ENCODE measurements at places on chromosomes 2 and 18.

- no peak for DNase-seq
Measured at GRCh38 chr2:4417771-4418170, 714.4 kb downstream of the DCDC2C start.

GRCh38 chr2:2698182-2699120 is 367.4 kb upstream of the MYT1L start:
- DNase-seq = peak; percentile 53

GRCh38 chr2:15941871-15942710 is 1.7 kb downstream of the MYCN start:
- DNase-seq = peak; percentile 8

GRCh38 chr2:225668606-225669266 is 269.2 kb downstream of the NYAP2 start:
- peak; percentile 14 for DNase-seq

DNA sequence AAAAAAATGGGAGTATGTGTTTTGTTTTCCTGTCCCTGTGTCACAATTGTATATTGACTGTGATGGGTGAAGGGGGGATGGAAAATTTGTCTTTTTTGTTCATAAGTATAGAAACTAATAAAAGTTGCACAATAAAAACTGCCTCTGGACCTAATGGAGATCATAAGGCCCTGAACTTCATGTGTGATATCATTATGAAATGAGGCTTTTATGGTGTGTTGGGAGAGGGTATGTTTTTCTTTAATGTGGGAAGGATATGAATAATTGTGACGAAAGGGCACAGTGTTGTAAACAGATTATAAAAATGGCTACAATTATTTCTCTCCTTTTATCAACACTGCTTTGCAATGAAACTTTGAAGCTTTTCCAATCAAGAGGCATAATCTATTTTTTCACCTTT is 1889.3 kb upstream of the CELF4 start:
- no peak for DNase-seq

DNA sequence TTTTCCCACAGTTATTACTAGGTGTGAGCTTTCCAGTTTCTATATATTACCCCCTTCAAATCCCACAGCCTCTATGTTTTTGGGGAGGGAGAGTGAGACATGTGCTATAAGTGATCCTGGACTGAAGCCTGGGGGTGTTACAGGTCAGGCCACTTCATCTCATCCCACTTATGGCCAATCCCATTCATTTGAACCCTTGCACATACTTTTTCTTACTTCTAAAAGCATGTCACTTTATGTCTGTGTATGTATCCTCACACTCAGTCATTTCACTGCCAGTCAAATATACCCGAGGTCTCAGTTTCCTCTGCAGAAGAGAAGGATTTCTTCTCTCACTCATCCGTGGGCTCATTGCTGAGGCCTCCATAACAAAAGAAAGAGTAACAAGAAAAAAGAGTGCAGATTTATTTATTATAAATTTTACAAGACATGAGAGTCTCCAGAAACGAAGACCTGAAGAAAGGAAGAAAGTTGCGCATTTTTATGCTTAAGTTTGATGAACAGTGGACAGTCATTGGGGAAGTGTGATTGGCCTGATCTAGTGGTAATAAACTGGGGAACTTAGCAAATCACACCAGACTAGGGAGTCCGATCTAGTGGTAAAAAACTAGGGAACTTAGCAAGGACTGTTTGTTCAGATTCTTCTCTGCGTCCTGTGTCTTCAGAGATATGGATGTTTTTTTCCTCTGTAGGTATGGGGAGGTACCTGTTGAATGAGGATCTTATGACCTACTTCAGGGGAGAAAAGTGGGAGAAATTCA is 52.1 kb downstream of the ICOS start:
- peak; percentile 35 for DNase-seq

- no peak for DNase-seq
Measured at GRCh38 chr18:38397094-38397493, 831.5 kb upstream of the CELF4 start.

- DNase-seq = no peak
Measured at GRCh38 chr2:62119311-62119974, 76.5 kb upstream of the B3GNT2 start.

GRCh38 chr2:104404526-104404925 is 449.4 kb upstream of the POU3F3 start:
- DNase-seq = no peak

- DNase-seq = no peak
Measured at GRCh38 chr2:178632729-178633128, 152.5 kb downstream of the PLEKHA3 start.

GRCh38 chr18:25164211-25164847 is 187.6 kb downstream of the ZNF521 start:
- no peak for DNase-seq

DNA sequence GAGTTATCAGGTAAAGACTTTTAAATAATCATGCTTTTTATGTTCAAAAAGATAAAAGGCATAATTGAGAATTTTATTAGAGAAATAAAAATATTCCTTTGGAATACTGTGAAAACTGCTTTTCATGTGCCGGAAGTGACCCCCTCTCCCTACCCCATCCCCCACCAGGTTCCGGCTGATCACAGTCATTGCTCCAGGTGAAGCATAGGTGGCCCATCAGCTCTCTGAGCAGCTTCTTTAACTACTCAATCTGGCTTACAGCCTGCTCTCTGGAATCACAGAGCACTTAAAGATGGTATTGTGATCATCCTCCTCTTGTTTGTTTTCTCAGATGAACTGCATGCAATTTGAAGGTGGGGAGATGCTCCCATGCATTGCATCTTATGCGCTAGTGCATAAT is 257.7 kb downstream of the EN1 start:
- DNase-seq = no peak

DNA sequence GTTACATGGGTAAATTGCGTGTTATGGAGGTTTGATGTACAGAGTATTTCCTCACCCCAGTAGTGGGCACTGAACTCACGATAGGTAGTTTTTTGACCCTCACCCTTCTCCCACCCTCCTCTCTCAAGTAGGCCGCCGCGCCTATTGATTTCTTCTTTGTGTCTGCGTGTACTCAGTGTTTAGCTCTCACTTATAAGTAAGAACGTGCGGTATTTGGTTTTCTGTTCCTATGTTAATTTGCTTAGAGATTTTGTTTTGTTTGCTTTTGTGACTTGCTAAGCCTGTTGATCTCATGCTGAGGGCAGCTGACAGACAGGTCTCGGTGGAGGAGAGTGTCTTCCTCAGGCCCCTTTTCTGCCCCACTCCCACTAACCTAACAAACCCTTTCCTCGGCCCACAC is 36.2 kb downstream of the ACOXL start:
- DNase-seq = no peak

DNA sequence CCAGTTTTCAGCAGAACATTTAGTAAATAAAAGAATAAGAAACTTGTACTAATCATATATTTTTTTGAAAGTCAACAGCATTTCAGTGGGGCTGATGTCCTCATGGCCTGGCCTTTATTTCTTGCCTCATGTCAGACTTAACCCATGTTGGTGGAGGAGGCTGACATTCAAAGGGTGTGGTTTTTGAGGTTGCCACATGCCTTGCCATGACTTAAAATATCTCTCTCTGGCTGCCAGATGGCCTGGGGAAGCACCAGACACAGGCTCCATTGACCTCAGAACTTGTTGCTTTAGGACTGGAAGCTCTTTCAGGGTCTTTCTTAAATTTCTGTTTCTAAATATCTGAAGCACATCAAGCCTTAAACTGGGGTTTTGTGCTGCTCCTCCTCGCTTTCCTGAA is 32.5 kb upstream of the CD28 start:
- peak; percentile 75 for DNase-seq

DNA sequence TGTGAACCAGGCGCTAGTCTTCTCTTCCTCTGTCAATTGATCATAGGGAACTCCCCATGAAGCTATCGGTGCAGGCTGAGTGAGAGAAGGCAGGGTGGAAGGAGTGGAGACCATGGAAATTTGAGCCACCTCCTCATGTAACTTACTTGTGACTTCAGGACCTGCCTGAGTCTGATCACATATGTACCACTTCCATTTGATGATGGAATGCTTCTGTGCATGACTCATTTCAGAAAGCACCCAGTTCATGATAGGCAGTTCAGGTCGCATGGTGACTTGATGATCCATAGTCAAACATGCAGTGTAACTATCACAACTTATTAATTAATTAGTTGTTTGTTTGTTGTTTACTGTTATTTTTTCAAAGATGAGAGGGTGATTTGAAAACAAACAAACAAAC is 1296.7 kb downstream of the SUCLG1 start:
- no peak for DNase-seq

DNA sequence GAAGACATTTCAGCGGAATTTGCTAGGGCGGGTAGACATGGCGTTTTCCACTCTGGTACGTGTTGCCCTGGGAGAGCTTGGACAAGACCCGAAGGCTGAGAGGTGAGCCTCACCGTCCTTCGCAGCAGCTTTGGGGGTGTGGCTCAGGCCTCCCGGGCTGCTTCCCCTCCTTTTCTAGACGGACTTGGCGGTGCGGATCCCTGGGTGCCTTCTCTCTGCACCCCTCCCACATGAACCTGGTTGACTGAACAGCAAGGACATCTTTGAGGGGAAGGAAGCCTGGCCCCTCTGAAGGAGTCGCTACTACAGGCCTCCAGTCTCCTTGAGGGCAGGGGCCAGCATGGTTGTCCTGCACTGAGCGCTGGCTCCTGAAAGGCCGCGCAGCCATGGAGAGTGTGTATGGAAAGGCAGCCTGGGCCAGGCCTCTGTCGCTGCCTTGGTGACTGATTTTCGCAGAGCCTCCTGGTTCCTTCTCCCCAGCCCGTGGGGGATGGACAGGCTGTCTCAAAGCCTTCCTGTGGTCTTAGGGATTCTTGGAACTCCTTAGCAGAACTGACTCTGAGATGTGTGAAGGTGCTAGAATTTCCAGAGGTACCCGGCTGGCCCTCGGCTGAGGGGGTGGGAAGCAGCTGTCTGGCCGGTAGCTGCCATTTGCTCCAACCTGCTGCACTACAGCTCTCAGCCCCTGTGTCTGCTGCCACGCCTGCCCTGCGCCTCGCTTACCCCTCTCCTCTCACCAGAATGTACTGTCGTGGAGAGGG is 9.9 kb downstream of the CNNM4 start:
- no peak for DNase-seq

DNA sequence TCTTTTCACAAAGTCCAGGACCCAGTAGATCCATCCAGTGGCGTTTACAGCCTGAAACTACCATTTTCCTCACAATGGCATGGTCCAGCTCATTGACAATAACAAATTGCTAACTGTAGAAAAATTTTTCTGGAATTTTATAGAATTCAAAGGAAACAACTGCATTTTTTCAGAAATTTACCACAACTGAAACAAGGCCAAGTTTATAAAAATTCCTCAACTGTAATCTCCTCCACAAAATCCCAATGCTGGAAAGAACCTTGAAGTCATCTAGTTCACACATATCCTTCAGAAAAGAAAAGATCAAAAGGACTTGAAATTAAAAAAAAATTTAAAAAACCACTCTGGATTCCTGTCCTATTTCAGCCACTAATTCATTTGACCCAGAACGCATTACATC is 226.0 kb upstream of the CTAGE1 start:
- DNase-seq = no peak

DNA sequence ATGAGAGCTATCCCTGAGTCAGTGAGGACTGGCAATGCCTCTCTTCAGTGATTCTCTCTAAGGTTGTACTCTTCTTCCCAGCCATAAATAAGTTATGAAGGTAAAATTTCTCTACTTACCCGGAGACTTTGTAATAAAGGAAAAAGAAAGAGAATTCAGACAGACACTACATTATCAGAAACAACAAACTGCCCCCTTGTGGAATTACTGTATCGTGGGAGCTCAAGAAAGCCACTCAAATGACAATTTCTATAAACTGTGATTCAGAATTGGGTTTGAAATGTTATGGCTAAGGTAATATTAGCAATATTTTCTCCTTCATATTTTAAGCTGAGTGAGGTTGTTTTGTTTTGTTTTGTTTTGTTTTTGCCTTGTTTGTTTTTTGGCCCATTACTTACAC is 155.8 kb upstream of the TANK start:
- no peak for DNase-seq

- no peak for DNase-seq
Measured at GRCh38 chr18:51890762-51891161, 449.2 kb upstream of the DCC start.

GRCh38 chr2:122999258-122999657 is 1025.8 kb upstream of the CNTNAP5 start:
- DNase-seq = no peak

- no peak for DNase-seq
Measured at GRCh38 chr2:127985735-127986134, 42.1 kb downstream of the SAP130 start.

DNA sequence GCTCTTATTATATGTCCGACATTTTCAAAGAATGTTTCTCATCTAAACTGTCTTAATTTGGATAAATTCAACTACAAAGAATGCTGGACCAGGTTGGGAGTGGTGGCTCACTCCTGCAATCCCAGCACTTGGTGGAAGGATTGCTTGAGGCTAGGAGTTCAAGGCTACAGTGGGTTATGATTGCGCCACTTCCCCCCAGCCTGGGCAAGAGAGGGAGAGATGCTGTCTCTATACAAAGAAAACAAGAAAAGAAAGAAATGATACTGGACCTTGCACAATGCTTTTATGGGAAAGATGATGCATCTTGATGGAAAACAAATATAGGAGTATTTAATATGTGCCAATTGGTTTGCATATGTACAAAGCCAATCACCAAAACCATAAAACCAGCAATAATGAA is 296.7 kb downstream of the LPIN1 start:
- no peak for DNase-seq

DNA sequence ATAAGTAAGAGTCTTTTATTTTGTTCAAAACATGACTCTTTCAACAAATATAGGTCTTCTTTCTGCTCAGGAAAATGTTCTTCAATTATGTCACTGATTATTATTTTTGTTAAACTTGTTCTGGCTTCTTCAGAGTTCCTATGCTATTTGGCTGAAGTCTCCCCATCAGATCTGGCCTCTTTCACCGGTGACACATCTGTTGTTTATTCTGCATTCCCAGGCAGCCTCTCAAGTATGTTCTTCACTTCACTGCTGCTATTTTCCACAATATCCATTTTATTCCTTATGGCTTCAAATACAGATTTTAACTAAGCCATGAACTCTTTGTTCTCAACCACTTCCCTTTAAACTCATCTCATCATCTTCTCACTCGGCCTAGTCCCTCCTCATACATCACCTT is 45.7 kb downstream of the HDAC4 start:
- DNase-seq = no peak

DNA sequence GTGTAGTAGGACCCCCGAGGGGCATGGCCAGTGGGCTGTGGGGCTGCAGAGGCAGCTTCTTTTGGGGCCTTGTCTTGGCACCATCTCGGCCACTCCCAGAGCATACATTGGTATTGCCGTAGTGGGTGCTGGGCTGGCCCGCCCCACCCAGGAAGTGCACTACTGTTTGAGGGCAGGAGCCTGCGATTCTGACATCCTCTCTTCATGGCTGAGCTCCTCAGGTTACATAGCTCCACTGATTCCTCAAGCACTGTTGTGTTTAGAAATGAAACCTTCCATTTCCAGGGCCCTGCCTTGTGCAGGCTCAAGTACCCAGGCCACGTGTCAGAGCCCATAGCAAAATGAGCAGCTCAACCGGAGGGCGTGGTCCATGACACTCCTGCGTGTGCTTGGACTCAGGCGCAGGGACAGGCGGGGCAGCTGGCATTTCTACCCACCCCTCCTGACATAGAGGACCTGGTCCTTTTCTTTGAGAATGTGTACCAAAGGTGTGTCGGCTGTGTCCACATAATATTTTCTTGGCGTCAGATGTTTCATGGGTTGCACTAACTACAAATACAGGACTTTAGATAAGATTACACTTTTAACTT is 67.9 kb downstream of the DGKD start:
- peak; percentile 75 for DNase-seq

Data from activated naive CD4-positive, alpha-beta T cell treated with anti-CD3 and anti-CD28 coated beads for 36 hours (primary cell).